Smooth muscle cell of bladder (primary cell): ENCODE measurements at places on chromosomes 12 and 14. TPM values are rescaled to one million over a fixed set of nuclear protein-coding genes. Genes with fewer than 3 reads are reported as not detected.

KRT78 gene
- total RNA-seq: not detected in 2 replicates

RFLNA gene
- 0.18 and 0.28 TPM in 2 replicates for total RNA-seq

CLEC7A gene
- total RNA-seq: 0.14 TPM in 1 of 2 replicates, not detected in the other

ALKBH2 gene
- total RNA-seq: 18.3 and 19.8 TPM in 2 replicates

ETFBKMT gene
- 3.2 and 3.3 TPM in 2 replicates for total RNA-seq
